ENCODE measurements at places on chromosomes 5 and 9.

DNA sequence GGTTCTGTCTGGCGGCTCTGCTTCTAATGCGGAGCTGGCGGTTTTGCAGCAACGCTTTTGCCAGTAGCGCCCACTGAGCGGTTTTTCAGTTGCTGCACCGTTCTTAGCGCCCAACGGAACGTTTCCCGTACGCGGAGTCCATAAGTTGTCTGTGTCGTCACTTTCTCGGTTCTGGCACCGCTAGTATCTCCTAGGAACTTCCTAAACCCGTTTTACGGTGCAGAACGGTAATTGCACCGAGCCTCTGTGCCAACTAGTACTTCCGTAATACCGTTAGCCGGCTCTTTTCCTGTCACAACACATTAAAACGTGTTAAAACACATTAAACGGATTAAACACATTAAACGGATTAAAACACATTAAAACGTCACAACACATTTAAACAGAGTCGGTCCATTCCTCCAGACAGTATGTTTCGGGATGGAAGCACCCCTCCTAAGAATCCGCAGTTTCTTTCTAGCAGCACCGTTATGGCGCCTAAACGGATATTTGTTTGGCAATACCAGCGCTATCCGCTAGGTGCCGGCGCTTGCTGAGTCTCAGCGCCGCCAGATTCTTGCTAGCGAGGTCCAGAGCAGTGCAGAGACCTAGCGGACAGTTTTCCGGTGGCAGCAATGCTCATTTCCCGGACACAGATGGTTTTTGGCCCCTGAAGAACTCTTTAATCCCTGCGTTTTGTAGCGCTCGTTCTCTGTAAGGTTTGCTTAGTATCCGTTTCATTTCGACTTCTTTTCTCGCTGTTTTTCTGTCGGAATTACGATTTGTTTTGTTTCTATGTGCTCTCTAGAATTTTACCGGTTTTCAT, 45.4 kb downstream of the ANXA2R start:
- DNase-seq = no peak

DNA sequence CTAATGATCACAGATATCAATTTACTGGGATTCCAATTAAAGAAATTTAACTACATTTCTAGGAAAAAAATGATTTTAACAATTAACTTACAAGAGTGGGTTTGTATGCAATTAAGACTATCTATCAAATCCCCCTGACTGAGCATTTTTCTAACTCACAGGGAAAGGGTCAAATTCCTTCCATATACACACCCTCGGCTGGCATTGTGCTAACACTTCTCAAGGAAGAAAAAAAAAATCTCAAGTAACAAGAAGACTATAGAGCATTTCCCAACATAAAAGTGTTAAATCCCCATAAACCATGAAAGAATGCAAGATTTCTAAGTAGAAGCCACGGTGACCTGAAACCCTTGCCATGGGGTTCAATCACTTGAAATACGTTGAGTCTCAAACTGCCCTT, 368.8 kb downstream of the GLIS3 start:
- DNase-seq = no peak

DNA sequence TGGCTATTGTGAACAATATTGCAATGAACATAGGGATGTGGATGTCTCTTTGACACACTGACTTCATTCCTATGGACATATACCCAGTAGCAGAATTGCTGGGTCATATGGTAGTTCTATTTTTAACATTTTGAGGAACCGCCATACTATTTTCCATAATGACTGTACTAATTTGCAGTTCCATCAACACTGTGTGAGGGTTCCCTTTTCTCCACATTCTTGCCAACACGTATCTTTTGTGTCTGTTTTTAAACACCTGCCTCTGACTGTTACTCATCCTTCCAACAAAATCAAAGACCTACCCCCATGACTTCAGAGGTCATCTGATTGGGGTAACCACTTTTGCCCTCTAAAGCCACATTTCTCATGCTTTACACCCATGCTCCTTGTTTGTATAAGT, 133.5 kb downstream of the MED27 start:
- no peak for DNase-seq

- DNase-seq = no peak
Observed at GRCh38 chr9:116671605-116672004, 15.5 kb upstream of the TRIM32 start.

Data from urothelium cell line (cell line).